Bronchial epithelial cell (primary cell): ENCODE measurements at places on chromosomes 7 and 10. TPM values are rescaled to one million over a fixed set of nuclear protein-coding genes. Genes with fewer than 3 reads are reported as not detected.

The DYDC1 gene
- not detected in 2 replicates for total RNA-seq

The TLL2 gene
- 0.26 TPM in 2 replicates for total RNA-seq

The CRYGN gene
- not detected in 2 replicates for total RNA-seq

The AIFM2 gene
- total RNA-seq = 14.7 and 26.6 TPM in 2 replicates

The FUOM gene
- 16.8 and 23.2 TPM in 2 replicates for total RNA-seq

The SPDYE3 gene
- total RNA-seq = not detected in 2 replicates

The TFR2 gene
- 0.13 TPM in 1 of 2 replicates, not detected in the other for total RNA-seq

The KRIT1 gene
- total RNA-seq = 26.9 and 35.5 TPM in 2 replicates

The BTBD16 gene
- 0.13 and 0.26 TPM in 2 replicates for total RNA-seq

The SLC16A12 gene
- total RNA-seq = not detected in 2 replicates

The C10orf105 gene
- not detected in 2 replicates for total RNA-seq

The USP6NL gene
- 8.7 and 15.9 TPM in 2 replicates for total RNA-seq

The SLC13A1 gene
- not detected in 2 replicates for total RNA-seq

The TEX47 gene
- not detected in 2 replicates for total RNA-seq

The ZNRF2 gene
- 18.4 and 23.4 TPM in 2 replicates for total RNA-seq

The PRSS2 gene
- total RNA-seq = not detected in 2 replicates

The INA gene
- 0.26 TPM in 2 replicates for total RNA-seq

DNA sequence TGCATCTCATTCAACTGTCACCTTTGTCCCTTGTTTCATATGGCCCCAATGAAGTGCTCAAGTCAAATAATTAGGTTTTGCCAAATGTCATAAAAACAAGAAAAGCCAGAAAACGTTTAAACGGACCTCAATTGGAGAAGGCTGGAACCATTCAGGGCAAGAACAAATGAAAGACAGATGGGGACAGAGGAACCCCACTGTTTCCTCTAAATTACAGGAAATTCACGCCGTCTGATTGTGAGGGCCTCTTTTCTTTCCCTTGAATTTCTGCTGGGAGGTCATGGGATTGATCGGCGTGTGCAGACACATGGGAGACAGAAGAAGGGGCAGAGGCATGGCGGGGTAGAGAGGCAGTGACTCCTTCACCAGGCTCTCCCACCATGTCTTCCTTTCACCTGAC, 656.4 kb downstream of the KCNMA1 start:
- no peak for DNase-seq

DNA sequence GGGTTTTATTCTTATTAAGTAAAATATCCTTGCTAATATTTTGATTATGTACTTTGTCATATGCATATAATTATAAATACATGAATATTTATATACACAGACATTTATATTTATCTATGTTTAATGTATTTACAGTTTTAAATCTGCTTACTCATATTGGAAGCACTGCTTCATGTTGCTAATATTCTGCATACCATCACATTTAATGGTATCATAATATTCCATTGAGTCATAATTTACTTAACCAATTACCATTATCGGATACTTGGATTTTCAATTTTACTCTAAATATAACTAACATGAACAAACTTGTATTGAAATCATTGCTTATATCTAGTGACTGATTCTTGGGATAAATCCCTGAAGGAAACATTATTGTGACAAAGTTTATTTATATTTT, 155.2 kb downstream of the MBL2 start:
- DNase-seq = peak; percentile 75

- no peak for DNase-seq
These were observed 138.9 kb downstream of the MAD1L1 start for GRCh38 chr7:2093843-2094220.

GRCh38 chr10:113735913-113736312, 15.6 kb upstream of the PLEKHS1 start:
- DNase-seq = peak; percentile 32

DNA sequence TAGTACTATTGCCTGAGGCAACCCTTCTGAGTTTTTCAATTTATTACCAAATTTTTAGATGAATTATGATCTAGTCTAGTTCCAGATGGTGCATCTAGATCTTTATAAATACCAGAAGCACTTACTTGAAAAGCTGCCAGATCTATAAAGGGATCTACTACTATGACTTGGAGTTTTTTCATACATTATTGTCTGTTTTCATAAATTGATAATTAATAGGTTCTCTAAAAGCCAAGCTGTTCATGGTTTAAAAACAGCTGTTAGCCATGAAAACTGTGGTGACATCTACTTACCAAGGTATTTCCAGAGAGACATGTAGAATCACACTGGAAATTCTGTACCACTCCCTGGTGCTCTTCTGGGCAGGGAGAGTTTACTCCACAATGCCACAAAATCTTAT, 786.5 kb upstream of the C7orf33 start:
- DNase-seq = no peak

GRCh38 chr10:80187465-80188409, 17.6 kb downstream of the ANXA11 start:
- DNase-seq = no peak

DNA sequence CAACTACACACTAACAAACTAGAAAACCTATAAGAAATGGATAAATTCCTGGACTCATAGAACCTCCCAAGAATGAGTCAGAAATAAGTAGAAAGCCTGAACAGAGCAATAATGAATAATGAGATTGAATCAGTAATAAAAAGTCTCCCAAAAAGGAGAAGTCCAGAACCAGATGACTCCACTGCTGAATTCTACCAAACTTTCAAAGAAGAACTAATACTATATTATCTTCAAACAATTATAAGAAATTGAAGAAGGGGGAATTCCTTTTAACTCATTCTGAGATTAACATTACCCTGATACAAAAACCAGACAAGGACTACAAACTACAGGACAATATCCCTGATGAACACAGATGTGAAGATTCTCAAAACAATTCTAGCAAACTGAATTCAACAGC, 47.8 kb upstream of the CDK6 start:
- no peak for DNase-seq

DNA sequence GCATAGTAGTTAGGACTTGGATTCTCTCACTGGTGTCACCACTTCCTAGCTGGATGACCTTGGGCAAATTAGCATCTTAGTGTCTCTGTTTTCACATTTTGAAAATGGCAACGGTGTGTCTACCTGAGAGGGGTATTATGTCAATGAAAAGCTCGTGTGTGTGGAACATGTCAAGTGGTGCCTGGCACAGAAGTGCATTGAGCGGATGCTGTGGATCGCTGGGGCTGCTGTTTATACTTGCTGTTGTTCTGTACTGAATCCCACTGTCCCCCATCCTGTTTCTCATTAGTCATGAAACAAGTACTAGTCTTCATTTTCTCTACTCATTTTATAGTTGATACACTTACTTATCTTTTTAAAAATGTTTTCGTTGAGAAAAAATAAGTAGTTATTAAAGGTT, 26.1 kb downstream of the RBM33 start:
- no peak for DNase-seq

GRCh38 chr10:115774721-115775120, 498.3 kb downstream of the GFRA1 start:
- no peak for DNase-seq

- DNase-seq = no peak
These were observed 46.4 kb upstream of the CC2D2B start for GRCh38 chr10:95861386-95861785.

GRCh38 chr10:107083388-107084009, 81.0 kb downstream of the SORCS1 start:
- DNase-seq = no peak

DNA sequence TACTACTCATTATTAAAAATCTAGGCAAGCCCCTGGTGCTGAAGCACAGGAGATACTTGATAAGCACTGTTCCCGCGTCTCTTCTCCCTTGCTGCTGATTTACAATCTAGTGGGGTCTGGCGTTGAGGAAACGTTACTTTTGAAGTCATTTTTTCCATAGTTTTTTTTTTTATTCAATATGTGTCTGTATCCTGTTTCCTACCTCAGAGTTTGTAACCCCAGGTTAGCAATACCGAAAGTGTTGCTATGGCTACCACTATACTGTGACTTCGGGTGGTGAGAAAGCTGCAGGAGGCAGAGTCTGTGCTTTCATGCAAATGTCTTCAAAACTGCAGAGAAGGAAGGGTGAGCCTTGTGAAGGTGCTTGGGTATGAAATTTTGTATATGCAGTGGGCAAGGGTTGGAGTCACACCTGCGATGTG, 458.8 kb upstream of the GHITM start:
- no peak for DNase-seq

DNA sequence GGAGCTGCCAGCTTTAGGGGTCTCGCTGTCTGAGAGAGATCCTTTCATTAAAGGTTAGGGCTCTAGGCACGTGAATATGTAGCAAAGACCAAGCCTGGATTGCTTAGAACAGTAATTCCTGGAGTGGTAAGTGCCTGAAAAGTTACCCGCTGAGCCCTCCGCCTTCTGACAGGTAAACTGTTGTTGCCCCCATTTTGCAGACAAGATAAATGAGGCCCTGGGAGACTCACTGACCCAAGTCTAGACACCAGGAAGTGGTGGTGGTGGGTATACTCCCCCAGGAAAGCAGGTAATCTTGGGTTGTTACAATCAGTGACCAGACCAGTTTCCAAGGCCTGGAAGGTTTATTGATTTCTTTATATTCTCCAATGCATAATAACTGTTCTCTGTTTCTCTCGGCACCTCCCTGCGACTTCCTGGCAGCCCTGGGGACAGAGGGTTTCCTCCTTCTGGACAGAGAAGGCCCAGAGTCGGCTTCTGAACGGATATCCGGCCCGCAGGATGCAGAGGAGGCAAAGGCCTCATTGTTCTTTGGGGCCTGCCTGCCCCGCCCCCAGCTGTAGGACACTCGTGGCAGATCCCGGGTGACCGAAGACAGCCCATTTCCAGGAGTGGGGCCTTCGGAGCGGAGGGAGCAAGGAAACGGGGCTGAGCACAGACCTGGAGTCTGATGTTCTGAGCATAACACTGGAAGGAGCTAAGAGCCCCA, 1.3 kb upstream of the GRK5 start:
- DNase-seq = no peak

DNA sequence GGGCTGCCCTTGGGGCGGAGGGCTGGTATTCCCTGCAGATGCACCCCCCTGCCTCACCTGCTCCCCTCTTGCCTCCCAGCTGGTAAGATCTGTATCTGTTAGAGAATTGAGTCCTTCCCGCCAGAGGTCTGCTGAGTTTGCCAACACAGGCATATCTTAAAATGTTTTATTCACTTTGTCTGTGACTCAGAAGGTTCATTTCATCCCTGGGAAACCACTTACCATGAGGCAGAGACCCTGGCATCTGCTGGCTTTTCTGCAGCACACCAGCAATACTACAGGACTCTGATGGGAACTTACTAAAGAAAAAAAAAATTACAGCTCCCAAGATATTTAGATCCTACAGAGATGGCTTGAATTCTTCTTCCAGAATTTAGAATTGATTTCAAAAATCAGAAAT, 131.3 kb downstream of the PLPP4 start:
- DNase-seq = no peak

- DNase-seq = no peak
These were observed 203.6 kb downstream of the ZNF365 start for GRCh38 chr10:62577666-62578291.

- DNase-seq = no peak
These were observed 76.9 kb downstream of the ELMO1 start for GRCh38 chr7:37371755-37372154.

- no peak for DNase-seq
These were observed 42.5 kb downstream of the NOD1 start for GRCh38 chr7:30436046-30436445.

DNA sequence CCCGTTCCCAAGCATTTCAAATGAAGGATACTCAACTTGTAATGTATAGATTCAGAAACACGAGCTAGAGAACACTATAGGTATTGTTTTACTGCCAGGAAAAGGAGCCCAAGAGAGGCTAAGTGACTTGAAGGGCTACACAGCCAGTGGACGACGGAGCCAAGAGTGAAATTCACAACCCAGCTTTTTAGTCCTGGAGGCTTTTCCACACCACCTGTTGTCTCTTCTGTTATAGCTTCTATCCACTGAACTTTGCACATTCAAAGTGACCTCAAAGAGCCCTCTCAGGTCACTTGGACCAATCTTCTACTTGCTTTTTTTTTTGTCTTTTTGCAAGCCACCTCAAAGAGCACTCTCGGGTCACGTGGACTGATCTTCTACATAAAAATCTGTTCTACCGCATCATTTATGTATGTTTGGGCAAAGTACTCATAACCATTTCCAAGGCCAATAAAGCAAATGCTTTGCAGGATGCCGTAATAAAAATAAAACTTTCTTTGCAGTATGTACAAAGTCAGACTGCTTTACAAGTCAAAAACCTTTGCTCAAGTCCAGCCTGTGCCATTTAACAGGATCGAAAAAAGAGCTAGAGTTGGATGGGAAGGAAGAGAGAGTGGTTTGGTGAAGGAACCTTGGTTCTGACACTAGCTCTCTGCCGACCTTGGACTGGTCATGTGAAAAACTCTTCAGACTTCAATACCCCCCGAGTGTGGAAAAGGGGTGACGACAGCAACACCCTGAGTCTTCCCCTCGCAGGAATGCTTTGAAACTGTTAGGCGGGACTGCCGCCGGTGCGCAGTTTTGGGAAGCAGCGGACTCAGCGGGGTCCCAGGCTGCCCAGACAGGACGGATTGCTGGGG, 821 bp downstream of the SLC35B4 start:
- peak; percentile 12 for DNase-seq

- DNase-seq = peak; percentile 10
These were observed 239.0 kb upstream of the KLF6 start for GRCh38 chr10:4024027-4024426.

DNA sequence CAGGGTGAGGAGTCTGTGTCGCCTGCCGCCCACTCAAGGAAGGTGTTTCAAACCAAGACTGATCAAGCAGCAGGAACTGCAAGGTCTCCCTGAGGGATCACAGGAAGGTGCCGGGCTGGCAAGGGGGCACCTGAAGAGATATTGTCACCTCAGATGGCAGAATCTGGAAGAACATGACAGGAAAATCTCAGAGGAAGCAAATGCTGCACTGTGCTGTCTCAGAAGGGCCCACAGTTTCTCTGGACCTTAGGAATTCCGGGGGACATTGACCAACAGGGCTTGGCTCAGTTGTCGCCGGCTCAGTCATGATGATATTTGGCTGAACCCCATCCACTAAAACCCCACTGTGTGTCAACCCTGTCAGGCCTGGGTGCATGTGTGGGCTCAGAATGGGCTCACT, 31.9 kb upstream of the GPR26 start:
- no peak for DNase-seq

DNA sequence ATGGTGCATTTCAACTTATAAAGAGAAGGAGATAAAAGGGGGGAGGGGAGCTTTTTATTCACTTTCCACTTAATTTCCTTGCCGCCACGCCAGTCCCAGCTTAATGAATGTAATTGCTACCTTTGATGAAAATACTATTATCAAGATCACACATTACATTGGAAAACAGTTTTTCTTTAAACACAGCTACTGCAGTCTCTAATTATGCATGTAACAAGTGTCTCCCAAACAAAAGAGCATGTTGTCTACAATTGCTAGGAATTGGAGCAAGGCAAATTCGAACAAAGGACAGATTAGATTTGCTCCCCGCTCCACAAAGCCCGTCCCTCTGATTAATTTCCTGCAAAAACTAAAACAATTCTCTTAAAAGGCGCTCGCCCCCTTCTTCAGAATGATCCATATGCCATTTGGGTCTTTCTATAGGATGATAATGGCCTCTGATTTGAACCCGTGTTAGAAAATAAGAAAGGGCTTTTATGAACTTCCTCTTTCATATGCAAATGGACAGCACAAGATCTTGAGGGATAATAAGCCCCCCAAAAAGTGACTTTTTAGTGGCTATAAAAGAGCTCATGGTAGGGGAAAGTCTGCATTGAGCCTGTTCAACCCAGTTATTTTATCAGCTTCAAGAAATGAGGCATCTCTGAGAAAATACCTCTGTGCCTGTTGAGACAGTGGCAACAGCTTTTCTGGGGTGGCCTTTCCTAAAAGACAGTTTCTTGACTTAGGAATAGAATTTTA, 60.6 kb downstream of the ACADSB start:
- DNase-seq = no peak

GRCh38 chr7:71547426-71547825, 415.5 kb downstream of the GALNT17 start:
- DNase-seq = no peak

- DNase-seq = peak; percentile 79
These were observed 28.6 kb upstream of the LAMB4 start for GRCh38 chr7:108158776-108159175.
